Sciatic nerve (tissue), 2 donors: ENCODE measurements at places on chromosomes 3 and 15.
A peak's percentile ranks its signal among the peaks of the same experiment; 100 is the strongest.

DNA sequence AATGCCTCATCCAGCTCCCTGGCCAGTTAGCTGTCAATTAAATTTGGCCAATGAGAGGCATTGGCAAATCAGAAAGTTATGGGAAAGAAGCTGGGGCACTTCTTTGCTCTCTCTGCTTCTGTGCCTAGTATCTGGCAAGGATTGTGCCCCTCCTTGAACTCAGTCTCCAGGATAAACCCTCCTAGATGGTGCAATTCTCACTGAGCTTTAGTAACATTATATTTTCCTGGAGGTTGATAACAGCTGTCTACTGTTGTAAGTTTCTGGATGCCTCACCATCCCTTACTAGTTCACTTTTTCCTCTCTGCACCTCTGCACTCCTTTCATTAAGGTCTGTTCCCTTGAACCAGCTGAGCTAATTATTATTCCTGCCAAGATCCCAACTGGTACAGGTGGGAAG is 329.5 kb downstream of the MFSD1 start:
- DNase-seq, result no peak

DNA sequence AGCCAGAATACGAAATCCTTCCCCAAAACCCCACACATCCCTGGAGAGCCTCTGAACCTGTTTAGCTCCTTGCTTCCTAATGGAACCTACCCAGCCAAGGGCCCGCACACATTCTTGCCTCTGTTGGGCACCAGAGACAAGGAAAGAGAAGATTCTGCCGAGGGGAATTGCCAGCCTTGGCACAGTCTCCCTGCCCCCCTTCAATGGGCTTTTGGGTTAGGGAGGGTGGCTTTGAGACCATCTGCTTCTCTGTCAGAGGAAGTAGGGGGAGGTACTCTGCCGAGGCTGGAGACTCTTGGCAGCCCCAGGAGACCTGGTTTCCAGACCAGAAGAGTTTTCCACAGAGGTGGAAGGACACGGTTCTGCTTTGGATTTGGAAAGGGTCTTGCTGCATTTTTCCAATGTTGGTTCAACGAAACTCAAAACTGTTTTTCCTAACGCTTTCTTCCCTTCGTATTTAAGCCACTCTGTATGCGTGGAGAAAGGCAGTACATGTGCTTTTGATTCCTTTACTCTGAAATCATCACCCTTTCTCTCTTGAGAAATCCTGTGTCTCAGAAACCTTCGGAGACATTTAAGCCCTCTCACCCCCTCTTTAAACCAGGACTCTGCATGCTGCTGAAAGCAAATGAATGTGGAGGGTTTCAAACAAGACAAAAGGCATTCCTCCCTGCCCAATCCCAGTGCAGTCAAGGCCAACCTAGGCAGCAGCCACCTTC is 78.8 kb upstream of the PRR23C start:
- no peak for DNase-seq

GRCh38 chr3:148600902-148601765 is 96.6 kb upstream of the AGTR1 start:
- no peak for DNase-seq

- peak; percentile 77 for DNase-seq
Observed at GRCh38 chr15:82571722-82572222, 31.5 kb upstream of the RPS17 start.

GRCh38 chr15:31017311-31017710 is 25.9 kb upstream of the MTMR10 start:
- DNase-seq, result no peak

DNA sequence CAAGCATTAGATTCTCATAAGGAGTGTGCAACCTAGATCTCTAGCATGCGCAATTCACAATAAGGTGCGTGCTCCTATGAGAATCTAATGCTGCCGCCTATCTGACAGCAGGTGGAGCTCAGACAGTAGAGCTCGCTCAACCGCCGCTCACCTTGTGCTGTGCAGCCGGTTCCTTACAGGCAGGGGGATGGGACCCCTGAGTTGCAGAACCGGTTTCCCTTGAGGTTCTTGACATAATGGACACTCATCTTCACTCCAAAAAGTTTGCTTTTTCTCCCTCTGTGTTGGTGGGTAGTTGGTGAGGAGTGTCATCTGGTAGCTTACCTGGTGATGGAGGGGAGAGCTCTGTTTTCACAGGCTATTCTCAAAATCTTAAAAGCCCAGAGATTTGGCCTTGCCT is 324.0 kb upstream of the TBL1XR1 start:
- no peak for DNase-seq

DNA sequence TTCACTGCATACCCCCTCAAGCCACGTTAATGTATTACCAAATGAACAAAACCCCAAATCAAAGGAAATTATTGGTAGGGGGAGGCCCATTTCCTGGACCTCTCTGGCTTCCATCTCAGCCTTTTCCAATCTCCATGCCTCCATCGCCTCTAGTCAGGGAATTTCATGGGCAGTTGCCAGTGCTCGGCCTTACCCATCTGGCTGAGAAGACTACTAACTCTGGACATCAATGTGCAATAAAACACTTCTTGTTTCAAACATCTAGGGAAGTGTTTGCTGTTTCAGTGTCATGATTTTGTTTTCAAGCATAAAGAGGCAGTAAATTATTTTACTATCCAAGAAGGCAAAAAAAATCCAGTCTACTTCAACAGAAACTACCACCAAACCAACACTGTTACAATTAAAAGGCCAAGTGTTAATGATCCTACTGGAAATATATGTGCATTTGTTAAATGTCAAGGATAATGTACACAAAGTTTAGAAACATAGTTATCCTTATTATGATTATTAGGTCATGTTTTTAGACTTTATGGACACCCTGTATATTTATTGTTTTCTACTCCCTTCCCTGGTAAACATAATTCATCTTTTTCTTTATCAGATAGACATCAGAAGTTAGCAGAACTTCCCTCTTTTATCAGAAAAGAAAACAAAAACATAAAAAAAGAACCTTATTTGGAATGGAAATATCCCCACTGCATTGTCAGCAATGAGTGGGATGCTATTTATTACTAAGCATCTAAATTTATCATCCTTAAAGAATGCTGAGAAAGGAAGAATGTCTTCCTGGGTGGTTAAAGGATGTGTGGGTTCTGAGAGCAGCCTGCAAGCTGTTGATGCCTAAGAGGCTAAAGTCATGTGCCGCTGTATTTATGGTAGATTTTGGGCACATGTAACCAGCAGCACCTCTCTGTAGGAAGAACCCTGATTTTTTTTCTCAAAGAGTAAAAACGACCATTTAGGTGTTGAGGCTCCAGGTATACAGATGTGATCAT is 15.2 kb downstream of the LDHAL6B start:
- no peak for DNase-seq

DNA sequence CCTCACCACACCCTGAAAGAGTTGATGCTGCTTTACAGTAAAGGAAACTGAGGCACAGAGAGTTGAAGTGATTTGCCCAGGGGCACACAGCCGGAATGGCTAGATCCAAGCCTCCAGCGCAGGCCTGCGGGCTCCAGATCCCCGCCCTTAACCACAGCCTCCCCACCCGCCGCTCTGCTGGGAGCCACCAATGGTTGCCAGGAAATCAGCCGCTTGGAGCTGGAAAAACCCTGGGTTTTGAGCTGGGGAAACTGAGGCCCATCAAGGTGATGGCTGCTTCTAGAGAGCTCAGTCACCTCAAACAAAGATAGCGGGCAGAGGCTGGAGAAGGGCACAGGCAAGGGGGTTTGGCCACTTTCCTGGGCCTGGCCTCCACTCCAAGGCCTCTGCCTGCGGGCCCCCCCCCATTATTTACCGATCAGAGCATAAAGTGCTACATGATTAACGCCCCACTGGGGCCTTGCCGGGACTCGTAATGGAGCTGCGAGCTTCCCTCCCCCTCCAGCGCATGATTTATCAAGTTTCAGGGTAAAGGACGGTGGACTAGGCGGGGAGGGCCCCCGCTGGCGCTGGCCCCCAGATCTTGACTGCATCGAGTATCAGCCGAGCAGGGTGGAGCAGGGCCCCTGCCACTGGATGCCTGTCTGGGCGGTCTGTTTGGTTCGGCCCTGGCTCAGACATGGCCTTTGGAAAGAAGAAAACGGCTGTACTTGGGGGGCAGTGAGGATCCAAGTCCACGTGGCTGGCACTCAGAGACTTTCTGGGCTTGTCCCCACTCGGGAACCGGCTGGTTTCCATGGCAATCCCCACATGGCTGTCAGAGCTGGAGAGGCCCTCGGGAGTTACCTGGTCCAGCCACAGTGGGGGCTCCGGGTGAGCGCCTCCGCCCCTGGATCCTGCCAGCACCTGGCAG is 9.1 kb downstream of the PLXND1 start:
- DNase-seq, result no peak

DNA sequence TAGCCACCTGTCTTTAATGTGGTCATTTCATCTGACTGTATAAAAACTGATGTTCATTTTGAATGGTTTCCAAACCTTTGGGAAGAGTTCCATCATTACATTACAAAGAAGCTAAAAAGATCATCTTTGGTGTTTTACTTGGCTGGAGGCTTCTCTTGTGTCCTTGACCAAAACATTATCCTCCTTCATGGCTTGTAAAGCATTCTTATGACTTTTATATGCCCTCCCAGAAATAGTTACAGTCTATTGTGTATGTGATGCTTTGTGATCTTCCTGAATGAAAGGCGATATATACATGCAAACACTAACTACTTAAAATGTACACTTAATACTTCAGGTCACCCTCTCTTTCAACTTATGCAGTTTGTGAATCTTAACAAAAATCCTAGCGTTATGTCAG is 525.6 kb downstream of the MECOM start:
- no peak for DNase-seq

DNA sequence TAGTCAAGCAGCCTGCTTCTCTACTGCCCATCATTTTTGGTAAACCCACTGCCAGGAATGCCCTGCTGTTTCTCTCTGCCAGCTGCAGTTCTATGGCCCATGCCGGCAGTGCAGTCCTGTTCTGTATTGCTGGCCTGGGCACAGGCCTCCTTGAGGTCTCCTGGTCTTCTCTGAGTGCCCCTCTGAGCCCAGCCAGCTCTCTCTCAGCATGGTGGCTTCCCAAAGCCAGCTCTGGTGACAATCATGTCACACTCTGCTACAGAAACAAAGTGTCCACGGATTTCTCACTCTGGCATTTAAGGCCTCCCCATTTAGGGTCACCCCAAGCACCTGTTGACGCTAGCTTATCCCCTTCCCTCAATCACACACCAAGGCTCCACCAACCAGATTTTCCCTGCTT is 24.5 kb downstream of the SRPRB start:
- no peak for DNase-seq

- DNase-seq, result no peak
Observed at GRCh38 chr3:152235709-152236298, 32.9 kb upstream of the MBNL1 start.

- peak; percentile 76 for DNase-seq
Observed at GRCh38 chr3:136862617-136863322, 762 bp downstream of the NCK1 start.

GRCh38 chr3:83034806-83035703 is 1273.6 kb upstream of the GBE1 start:
- no peak for DNase-seq

DNA sequence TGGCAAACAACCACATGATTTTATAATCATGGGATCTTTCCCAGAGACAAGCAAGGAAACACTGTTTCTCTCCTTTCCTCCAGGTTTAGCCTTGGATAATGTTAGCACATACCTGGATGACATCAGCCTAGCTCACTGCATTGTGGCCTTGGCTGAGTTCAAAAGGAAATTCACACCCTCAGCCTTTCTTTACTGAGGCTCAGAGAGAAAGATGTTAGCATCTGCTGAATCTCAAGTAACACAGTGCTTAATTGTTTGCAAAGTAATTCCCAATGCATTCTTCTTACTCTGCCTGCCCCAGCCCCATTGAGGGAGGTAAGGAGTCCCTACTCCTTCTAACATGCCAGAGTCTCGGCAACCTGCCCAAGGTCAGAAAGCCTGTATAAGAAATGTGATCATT is 432.2 kb upstream of the LMCD1 start:
- no peak for DNase-seq

GRCh38 chr15:100900136-100900794 is 18.9 kb upstream of the LRRK1 start:
- DNase-seq, result no peak

DNA sequence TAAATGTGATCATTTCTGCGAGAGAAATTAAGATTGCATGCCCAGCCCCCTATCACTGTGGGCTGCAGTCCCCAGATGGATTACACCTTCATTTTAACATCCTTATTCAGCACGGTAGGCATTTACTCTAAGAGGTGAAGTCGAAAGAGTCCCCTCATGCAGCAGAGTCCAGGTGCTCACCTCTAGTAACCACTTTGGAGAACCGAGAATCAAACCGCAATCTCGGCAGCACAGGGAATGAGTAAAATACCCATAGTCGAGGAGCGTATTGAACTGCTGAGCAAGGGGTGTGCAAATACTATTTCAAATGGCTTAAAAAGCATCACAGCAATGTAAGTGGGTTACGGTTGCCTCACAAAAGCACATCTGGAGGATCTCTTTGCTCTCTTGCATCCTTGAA is 298.6 kb upstream of the ICE2 start:
- no peak for DNase-seq

- DNase-seq, result no peak
Observed at GRCh38 chr15:42107473-42107872, 13.1 kb upstream of the PLA2G4D start.

DNA sequence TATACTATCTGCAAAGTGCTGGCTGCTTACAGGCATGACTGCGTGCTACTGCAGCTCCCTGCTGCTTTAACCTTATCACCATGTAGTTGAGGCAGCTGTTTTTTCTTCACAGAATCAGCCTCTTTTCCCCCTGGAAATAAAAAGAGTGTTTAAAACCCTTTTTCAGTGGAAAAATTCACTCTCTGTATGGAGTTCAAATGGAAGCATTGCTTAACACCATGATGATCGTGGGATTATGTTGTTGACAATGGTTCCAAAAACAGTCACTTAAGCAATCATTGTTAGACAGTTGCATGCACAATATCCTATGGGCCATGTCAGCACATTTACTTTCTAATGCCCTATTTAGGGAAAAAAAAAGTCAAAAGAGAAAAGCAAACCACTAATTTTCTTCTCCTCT is 536.4 kb downstream of the UNC13C start:
- no peak for DNase-seq

DNA sequence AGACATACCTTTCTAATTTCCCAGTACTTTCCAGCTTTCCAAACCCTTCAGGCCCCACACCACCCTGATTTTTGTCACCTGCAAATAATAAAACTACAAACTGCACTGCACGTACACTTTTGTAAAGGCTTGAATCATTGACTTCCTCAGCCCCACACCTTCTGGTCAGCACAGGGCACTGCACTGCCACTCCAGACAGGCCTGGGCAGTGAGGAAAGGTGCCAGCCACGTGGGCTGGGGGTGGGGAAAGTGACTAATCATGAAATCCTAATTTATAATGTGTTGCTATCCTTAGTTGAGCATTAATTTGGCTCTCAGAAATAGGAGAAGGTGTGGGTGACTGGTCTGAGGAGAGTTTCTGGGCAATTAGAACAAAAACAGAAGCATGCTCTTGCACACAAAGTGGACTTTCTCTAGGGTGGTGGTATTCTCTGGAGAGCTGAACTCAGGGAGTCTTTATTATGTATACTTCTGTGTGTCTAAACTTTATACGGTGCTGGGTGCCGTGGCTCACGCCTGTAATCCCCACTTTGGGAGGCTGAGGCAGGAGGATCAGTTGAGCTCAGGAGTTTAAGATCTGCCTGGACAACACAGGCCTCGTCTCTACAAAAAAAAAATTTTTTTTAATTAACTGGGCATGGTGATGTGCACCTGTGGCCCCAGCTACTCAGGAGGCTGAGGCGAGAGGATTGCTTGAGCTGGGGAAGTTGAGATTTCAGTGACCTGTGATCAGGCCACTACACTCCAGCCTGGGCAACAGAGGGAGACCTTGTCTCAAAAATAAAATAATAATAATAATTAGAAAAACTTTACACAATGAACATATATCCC is 58.2 kb upstream of the FLNB start:
- no peak for DNase-seq

GRCh38 chr15:65424683-65425082 is 1.9 kb upstream of the IGDCC4 start:
- no peak for DNase-seq
